ENCODE measurements at places on chromosomes 5 and 9. TPM values are rescaled to one million over a fixed set of nuclear protein-coding genes. Genes with fewer than 3 reads are reported as not detected.
A peak's percentile ranks its signal among the peaks of the same experiment; 100 is the strongest.

DNA sequence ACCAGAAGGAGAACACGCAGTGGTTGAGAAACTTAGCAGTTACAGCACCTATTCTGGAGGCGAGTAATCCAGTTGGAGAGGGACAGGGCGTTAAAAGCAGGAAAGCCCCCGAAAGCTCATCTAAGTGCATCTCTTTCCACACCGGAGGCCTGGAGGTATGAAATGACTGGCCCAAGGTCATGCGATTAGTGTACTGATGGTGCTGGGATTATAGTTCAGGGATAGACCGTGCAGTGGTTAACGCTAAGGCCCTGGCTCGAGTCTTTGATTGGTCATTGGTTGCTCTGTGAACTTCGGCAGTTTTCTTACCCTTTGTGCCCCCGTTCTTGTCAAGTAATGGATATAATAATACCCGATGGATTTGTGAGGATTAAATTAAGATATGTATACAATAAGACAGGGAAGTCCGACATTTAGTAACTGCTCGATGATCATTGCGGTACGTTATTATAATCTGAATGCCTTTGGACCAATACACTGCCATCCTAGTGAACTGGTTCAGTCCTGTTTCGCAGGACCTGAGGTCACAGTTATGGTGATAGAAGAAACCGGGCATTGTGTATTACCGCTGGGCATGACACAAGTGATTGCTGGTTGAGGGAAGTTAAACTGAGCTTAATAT, 960 bp downstream of the CANX start:
- no peaks in the 10 kb centered on the region for H3K27me3 ChIP-seq
- H3K27ac ChIP-seq, result peak overlapping the region; percentile 91
- peak overlapping the region; percentile 98 for H3K4me3 ChIP-seq
- no peaks in the 10 kb centered on the region for H3K4me1 ChIP-seq
- H3K36me3 ChIP-seq, result no peaks in the 10 kb centered on the region

GRCh38 chr9:114078021-114078780, at the start of gene AMBP:
Gene AMBP, minus strand, starts transcription at chr9:114078300. Its CDS starts 91 bp downstream, at chr9:114078209.
- DNase-seq, result peak; percentile 32
- no peaks in the 10 kb centered on the region for H3K36me3 ChIP-seq
- no peak within 1 kb of the TSS for H3K27ac ChIP-seq
- H3K4me1 ChIP-seq, result no peaks in the 10 kb centered on the region

GRCh38 chr9:123867034-123867433, 62.9 kb downstream of the DENND1A start:
- no peak overlapping the region for H3K4me3 ChIP-seq
- H3K27me3 ChIP-seq, result no peaks in the 10 kb centered on the region
- no peak for DNase-seq
- H3K4me1 ChIP-seq, result no peaks in the 10 kb centered on the region

FAM163B gene
- total RNA-seq, result 0.85 TPM

Data from prostate gland (tissue), 2 donors.